ENCODE measurements at places on chromosomes 5 and 9.

DNA sequence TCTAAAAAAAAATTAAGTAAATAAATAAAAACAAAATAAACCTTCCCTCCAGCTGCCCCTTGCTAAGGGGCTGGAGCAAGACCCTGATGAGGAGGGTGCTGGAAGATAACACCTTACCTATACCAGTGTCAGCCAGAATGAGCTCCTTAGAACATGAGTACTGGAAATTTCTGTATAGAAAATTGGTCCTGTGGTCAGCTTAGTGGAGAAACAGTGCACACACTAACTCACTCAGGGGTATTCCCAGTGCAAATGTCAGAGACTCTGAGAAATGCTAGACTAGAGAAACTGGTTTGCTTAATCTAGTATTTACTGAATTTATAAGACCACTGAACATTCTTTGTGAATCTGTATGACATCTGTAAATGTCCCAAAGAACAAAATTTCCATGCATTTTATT lies 62.1 kb upstream of the CTXN3 start:
- DNase-seq = no peak

DNA sequence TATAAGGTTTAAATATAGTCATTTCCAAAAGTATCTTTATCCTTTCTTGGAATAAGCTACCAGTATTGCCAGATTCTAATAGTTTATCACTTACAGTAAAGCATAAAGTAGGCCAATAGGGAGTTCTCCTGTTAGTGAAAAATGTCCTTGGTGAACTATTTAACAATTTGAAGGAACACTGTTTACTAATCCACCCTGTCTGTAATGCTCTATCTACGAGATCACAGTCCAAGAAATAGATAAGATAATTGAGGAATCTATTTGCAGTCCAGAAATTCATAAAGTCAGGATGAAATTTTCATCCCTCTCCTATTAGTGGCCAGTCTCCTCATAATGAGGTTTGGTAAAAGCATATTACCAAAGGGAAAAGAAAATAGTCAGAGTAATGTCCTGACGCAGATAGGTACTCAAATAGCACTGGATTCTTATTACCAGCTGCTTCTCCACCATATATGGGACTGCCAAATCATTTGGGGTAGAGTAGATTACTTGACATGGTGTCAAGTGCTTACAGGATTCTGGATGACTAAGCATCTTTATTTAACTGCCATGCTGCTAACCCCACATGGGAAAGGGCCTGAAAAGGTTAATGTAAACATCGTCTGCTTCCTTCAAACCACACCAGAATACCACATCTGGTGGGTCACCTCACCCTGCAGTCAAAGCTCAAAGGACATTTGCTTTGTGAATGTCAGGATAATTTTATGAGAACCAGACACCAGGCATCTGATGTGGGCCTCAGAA lies 808.1 kb downstream of the EFNA5 start:
- no peak for DNase-seq

DNA sequence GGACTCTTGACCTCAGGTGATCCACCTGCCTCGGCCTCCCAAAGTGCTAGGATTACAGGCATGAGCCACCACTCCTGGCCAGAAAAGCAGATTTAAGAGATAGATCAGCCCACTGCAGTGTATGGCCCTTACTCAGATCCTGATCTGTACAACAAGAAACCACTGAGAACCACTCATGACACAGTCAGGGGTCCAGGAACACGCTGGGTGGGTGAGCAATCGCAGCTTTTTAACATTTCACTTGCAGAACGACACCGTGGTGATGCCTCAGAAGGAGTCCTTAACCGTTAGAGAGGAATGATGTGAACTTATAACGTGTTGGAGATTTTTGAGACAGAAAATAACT lies 45.3 kb upstream of the NSMF start:
- DNase-seq = no peak

- DNase-seq = no peak
Measured at GRCh38 chr5:140641716-140642115, 2.5 kb downstream of the TMCO6 start.

DNA sequence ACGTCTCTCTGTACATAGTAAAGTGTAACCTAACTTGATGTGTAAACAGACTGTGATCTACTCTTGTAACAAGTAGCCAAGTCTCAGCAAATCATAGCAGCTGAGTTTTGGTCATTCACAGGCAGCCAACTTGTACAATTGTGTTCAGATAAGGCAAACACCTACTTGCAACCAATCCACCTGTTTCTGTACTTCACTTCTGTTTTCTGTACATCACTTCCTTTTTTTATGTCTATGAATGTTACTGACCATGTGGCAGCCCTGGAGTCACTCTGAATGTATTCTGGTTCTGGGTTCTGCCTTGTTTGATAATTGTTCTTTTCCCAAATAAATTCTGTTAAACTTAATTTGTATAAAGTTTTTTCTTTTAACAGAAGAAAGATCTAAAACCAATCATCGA lies 26.0 kb downstream of the RLN2 start:
- no peak for DNase-seq

DNA sequence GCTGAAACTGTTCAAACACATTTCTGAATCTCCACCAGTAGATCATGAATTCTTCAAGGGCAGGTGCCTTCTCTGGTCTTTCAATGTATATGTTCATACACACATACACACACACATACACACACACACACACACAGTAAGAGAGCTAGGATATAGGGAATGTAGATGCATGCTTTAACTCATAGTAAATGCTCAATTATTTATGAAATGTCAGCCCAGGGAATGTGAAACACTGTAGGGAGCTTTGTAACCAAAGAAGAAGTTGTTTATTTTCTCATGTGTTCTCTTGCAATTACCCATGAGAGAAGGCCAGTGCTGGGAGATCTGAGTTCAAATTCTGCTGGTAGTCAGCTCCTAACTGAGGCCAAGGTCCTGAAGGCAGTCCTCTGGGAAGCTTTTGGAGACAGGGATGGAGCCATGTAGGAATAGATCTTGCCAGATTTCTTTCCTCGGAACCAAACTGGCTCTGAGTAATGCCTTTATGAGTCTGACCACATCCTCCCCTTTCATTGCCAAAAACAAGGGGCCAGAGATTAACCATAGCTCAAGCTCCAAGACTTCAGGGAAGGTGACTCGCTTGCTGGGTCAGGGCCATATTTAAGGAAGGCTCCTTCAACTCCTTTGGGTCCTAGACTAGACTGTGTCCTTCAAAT lies 487.0 kb upstream of the TNC start:
- no peak for DNase-seq

DNA sequence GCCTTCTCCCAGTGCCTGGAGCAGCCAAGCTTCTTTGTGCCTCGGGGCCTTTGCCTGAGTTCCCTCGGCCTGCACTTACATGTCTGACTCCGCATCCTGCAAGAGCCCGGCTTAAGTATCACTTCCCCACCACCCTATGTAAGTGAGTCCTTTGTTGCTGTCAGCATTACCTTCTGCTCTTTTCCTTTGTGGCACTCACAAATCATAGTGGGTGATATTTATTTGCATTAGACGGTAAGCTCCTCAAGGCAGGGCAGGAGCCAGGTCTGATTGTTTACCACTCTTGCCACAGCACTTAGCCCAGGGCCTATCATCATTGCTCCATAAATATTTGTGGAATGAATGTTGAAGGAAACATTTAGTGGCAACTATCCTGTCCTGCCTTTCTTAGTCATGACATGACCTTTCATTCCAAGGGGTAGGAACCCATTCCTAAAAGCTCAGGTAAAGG lies 4.8 kb downstream of the GM2A start:
- DNase-seq = no peak

DNA sequence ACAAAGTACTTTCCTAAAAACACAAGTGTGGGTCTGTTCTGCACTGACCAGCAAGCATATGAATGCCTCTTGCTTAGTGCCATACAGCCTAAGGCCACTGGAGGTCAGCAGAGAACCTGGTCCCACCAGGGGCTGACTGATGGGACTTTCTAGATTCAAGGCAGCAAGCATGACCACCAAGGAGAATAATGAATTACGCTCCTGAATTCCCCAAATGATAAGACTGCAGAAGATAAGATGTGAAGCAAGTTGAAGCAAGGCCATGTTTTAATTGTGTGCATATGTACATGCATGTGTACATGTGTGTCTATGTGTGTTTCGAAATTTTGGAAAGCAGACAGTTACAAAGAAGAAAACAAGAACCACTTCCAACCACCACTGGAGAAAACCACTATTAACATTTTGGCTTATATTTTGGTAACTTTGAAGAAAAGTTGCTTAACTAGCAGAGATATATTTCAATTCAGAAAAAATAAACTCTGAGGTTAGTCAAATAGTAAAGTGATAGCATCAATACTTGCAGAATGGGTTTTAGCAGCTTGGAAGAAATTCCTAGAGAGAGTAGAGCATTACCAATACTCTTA lies 70.5 kb downstream of the ERP44 start:
- peak; percentile 54 for DNase-seq

DNA sequence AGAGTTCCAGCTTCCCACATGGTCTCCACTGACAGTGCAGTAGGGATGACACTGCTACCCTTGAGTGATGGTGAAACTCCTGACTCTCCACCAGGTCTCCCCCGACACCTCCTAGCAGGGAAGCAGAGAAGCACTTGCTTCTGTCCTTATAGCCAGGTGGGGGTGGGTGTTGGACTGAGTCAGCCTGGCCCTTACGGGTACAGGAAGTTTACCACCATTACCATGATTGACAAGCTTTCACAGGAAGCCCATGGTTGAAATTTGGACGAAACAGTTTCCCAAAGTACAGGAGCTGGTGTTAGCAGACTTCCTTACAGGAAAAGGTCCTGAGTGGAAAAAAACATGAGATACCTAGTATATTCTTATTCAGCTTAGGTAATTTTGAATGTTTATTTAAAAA lies 3.1 kb upstream of the FBXL7 start:
- DNase-seq = no peak

DNA sequence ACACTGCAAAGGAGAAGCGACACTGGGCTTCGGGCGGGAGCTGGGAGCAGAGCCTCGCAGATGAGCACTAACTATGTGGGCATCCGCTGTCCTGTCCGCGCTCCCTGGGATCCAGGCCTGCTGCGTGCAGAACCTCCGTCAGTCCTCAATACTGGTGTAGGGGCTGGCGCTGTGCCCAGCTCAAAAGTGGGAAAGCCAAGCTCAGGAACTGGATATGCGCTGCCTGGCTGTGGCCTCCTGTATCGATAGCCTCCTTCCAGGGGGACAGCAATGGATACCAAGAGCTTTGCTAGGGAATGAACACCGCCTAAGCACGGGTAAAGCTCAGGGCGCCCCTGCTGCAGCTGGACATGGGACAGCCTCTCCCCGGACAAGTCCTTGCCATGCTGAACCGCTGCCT lies 270.4 kb downstream of the NSG2 start:
- DNase-seq = no peak

GRCh38 chr5:135326296-135327254 lies 72.5 kb downstream of the MACROH2A1 start:
- no peak for DNase-seq

GRCh38 chr5:151483647-151484046 lies 36.2 kb downstream of the SLC36A1 start:
- no peak for DNase-seq

GRCh38 chr5:157241483-157241882 lies 24.4 kb upstream of the CYFIP2 start:
- DNase-seq = no peak

DNA sequence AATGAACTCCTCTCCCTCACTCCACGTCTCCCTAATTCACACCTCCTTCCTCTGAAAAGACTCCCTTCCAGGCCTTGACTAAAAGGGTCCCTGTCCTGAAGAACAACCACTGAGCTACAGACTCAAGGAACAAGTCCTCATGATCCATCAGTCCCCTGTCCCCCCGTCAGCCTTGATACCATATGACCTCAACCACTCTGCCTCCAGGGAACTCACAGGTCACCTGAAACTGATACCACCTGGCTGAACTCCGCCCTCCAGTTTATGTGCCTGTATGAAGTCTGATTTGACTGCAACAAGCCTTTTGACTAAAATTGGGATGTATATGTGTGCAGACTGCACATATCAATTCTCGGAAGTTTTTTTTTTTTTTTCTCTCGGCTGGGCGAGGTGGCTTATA lies 88.7 kb downstream of the UGCG start:
- DNase-seq = no peak

GRCh38 chr9:37512437-37512836 lies 26.7 kb downstream of the POLR1E start:
- no peak for DNase-seq

GRCh38 chr5:39755452-39755851 lies 330.7 kb upstream of the DAB2 start:
- no peak for DNase-seq

DNA sequence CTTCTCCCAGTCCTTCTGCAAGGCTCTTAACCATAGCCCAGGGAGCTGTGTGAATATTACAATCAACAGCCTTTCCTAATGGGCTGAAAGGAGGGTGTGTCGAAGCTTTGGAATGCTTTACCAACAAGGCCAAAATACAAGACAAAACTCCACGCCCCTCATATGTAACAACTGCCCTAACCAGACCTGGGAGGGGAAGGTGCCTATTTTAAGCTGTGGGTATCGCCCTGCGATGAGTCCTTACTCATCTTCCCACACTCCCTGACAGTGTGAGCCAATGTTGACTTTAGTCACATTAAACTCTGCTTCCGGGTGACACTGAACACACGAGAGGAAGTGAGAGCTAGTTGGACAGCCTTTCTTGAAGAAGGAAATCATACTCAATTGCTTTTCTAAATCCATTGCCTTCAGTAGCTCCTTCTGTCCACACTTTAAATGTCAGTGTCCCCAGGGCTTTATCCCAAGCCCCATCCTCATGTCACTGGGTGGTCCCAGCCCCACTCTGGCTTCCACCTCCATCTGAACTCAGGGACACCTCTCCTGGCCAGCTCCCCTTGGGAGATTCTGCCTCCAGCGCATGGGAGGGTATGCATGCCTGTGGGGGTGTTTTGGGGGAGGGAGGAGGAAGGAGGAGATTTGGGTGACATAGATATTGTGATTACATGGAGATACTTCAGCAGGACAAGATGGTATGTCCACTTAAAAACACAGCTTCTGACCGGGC lies 6.5 kb upstream of the TBC1D9B start:
- no peak for DNase-seq

GRCh38 chr5:58764199-58764598 lies 181.3 kb downstream of the RAB3C start:
- no peak for DNase-seq

DNA sequence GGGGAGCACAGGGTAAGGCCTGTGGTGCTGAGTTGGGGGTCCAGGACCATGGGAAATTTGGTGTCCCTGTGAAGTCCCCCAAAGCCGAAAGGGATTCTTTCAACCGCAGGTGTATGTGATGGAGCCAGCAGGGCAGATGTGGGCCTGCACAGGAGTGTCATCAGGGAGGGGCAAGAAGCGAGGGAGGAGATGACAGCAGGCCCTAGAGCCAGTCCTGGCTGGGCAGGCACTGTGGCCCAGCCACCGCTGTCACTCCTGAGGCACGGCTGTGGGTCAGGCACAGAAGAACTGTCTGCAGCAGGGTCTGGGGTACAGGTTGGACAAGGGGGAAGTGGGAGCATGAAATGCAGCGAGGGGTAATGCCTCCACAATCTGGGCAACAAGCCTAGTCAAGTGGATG lies 4.8 kb downstream of the HK3 start:
- no peak for DNase-seq

- no peak for DNase-seq
Measured at GRCh38 chr5:11918463-11919045, 14.3 kb upstream of the CTNND2 start.

DNA sequence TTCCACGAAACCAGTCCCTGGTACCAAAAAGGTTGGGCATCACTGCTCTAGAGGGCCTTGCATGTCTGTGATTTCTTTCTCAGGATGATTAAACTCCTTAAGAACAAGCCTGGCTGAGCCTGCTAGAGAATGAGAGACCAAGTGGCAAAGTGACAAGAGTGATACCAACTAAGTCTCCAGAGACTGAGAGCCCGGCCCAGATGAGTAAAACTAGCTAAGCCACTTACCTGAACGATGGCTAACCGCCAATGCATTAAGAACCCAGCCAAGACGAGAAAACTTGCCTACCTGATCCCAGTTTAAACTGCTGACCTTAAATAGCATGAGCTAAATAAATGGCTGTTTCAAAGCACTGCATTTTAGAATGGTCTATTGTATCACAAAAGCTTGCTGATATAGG lies 5.6 kb upstream of the CCDC152 start:
- DNase-seq = no peak
